ENCODE measurements at places on chromosomes 13 and 19.

- no peak for DNase-seq
Measured at GRCh38 chr19:16027528-16027927, 48.8 kb upstream of the TPM4 start.

GRCh38 chr13:97757807-97758206 lies 195.7 kb upstream of the IPO5 start:
- no peak for DNase-seq

DNA sequence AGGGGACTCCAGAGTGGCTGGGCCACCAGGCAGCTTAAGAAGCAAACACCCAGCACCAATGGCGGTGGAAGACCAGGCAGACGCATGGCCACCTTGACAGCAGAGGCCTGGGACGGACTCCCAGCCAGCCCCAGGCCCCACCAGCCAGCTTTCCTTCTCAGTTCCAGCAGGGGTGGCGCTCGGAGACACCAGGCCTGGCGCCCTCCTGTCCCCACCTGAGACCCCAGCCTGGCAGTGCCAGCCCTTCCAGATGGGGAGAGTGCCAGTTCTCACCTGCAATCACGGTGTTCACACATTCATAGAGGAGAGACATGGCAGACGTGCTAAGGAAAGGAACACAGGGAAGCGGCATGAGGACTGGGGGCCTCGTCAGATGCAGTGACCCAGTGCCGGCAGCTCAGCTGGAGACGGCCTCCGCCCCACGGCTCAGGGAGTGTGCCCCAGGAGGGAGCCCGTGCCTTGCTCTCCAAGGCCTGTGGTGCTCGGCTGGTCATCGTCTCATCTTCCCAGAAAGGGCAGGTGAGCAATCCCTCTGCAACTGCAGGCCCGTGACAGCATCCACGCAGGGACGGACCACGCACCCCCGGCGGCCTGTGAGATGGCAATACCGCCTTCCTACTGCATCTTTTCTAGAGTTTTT lies 24.4 kb downstream of the AP3D1 start:
- DNase-seq, result no peak

DNA sequence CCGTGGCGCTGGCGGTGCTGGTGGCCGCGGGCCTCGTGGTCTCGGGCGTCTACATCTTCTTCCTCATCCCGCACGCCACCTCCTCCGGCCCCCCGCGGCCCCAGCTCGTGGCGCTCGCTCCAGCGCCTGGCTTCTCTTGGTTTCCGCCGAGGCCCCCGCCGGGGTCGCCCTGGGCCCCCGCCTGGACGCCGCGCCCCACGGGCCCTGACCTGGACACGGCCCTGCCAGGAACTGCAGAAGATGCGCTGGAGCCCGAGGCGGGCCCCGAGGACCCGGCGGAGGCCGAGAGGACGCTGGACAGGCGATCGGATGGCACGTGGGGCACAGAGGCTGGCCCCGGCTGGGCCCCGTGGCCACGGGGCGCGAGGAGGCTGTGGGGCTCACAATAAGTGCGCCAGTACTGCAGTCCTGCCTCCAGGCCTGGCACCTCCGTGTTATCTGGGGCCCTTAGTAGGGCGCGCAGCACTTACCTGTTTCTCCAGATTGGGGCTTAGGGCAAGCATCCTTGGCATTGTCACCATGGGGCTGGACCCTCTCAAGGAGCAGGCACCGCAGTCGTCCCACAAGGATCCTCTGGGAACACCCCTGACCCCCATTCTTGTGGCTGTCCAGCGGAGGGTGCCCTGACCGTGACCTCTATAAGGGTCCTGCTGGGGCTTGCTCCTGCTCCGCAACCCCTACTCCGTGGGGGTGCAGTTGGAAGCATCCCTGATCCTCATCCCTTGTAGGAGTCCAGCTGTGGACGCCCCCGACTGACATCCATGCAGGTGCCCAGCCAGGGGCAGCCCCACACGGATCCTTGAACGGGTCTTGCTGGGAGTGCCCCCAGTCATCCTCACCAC lies 1.5 kb downstream of the RNF225 start:
- no peak for DNase-seq

DNA sequence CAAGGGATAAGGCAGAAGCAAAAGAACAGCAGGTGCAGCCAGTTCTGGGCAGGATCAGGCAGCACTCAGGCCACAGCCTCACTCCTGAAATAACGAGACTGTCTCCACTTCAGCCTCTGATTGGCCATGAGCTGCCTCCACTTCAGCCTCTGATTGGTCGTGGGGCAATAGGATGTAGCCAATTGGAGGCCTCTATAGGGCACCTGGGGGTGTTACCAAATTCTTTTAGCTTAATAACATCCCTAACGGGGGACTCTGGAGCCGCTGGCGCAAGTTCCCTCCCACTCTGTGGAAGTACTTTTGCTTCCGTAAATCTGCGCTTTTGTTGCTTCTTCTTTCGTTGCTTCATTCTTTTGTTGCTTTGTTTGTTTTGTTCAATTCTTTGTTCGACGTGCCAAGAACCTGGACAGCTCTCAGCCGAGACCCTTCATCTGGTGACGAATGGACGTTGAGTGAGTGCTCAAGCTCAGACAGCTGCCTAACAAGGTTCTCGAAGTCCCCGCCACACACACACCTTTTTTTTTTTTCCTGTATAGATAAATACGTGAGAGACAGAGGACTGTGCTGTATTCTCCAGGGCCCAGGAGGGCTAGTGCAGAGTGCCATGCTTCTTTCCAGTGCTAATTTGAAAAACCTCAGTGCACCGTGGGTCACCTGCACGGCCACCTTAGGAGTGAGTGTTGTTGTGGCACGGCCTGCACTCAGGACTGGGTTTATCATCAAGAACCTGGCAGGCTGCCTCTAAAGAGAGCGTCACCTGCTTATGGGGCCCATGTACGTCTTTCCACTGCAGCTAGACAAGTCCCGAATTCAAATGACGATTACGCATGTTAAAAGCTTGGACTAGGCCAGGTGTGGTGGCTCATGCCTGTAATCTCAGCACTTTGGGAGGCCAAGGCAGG lies 32.0 kb upstream of the TUBGCP3 start:
- no peak for DNase-seq

GRCh38 chr19:33388231-33388724 lies 14.8 kb downstream of the CEBPG start:
- DNase-seq, result no peak

- peak; percentile 86 for DNase-seq
Measured at GRCh38 chr19:35142606-35143230, 337 bp upstream of the FXYD7 start.

- DNase-seq, result no peak
Measured at GRCh38 chr13:106373989-106374572, 161.4 kb downstream of the EFNB2 start.

- DNase-seq, result peak; percentile 12
Measured at GRCh38 chr13:110421696-110422385, 114.8 kb downstream of the COL4A2 start.

GRCh38 chr13:80469853-80470381 lies 129.0 kb upstream of the SPRY2 start:
- DNase-seq, result no peak

DNA sequence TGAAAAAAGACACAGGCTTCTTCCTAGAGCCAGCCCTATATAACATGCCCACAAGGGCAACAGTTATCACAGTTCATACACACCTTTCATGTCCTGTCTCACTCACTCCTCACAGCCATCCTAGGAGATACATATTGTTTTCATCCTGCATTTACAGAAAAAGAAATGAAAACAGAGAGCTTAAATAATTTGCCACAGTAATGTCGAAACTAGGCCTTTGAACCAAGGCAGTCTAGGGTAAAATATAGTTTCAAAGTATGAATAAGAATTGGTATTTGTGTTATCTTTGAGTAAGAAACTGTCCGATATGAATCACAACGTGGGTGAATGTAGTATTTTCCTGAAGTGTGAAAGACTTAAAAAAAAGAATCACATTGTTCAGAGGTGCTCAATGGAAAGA lies 26.8 kb downstream of the CLDN10 start:
- no peak for DNase-seq

DNA sequence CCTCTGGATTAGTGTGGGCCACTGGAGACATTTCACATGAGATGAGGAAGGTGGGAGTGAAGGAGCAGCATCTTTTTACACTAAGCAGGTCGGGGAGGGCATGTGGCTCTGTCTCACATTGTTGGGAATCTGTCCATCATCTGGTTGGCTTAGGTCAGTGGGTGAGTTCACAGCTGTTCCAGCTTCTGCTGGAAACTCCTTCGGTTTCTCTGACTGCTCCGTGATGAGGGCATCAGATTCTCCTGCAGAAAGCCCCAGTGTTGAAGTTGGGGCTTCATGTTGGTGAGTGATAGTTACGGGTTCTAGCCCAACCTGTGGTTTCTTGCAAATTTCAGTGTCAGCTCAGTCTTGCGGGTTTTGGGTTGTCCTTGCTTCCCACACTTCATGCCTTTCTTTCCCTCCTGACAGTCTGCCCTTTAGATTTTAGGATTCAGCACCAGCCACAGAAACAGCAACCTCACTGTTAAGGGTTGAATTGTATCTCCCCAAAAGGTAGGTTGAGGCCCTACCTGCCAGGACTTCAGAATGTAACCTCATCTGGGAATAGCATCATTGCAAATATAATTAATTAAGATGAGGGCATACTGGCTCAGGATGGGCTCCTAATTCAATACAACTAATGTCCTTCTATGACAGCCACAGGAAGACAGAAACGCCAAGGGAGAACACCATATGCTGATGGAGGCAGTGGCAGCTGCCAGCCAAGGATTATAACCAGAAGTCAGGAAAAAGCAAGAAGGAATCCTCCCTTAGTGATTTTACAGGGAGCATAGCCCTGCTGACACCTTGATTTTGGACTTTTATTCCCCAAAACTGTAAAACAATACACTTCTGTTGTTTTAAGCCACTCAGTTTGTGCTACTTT lies 7.6 kb upstream of the ALOX5AP start:
- DNase-seq, result no peak

GRCh38 chr13:32845952-32846950 lies 170.0 kb upstream of the KL start:
- DNase-seq, result no peak

DNA sequence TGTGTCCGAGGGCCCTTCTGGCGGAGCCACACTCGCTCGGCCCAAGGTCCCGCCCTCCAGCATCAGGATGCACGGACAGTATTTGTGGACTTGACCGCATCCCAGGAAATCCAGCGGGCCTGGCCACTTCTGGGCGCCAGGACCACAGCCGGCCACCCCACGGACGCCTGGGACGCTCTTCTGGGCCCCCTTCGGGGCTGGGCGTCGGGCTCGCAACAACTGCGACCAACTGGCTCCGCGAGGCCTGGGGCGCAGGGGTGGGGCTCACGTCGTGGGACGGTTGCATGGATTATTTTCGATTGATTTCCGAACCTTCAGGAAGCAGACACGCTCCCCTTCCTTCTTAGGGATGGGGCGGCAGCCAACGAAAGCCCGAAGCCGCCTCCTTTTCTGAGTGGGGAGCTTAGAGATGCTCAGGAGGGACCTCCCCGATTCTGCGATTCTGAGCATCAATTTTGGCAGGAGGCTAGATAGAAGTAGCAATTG lies 521 bp upstream of the NUP58 start:
- no peak for DNase-seq

- no peak for DNase-seq
Measured at GRCh38 chr13:23918208-23918607, 20.9 kb upstream of the C1QTNF9B start.

Data from CD4-positive, alpha-beta T cell treated with Interferon alpha-2 for 1 hour (primary cell).